ENCODE measurements at places on chromosomes 3 and 15.

DNA sequence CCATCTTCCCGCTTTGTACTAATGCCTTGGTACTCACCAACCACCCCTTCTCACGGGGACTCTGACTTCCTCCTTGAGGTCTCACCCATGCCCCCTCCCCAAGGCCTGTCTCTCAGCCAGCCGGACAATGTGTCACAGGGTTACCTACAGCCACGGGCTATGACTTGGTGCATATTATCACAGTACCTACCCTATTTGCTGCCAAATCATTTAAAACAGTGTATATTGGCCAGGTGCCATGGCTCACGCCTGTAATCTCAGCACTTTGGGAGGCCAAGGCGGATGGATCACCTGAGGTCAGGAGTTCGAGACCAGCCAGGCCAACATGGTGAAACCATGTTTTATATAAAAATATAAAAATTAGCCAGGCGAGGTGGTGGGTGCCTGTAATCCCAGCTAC, 93.4 kb upstream of the TBL1XR1 start:
- DNase-seq = no peak

GRCh38 chr3:10155123-10155472, 9.6 kb upstream of the IRAK2 start:
- no peak for DNase-seq

GRCh38 chr3:2599471-2599870, 500.8 kb downstream of the CNTN4 start:
- DNase-seq = no peak

DNA sequence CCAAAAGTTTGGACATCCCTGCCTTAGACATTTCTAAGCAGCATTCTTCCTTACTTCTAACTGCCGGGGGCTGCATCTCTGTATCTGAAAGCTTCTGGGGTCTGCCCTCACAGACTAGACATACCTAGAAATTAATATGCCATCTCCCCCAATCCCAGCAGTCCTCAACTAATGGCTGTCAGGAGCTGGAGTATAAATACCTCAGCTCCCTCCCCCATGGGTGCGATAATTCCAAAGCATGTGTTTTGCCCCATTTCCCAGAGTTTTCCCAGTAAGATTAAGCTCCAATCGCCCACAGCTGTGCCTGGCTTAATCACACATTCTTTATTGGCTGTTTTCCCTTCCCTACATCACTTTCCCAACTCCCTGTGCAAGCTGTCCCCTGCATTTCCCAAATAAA, 13.8 kb upstream of the VPS8 start:
- no peak for DNase-seq

DNA sequence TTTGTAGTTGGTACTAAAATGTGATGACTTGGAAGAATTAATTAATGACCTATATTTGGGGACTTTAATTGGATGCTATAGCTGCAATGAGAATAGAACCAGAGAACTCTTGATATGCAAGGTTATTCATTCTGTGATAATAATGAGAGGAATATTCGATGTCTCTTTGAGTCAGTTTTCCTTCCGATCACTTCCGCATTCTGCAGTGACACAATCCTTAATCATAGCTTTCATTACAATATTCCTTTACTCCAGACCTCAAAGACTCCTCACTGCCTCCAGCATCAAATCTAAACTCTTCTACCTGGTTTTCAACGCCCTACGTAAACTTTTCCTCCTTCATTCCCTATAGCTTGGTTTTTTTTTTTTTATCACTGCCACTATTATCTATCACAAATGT, 21.6 kb downstream of the B3GNT5 start:
- no peak for DNase-seq

GRCh38 chr3:134197681-134198261, 52.9 kb downstream of the RYK start:
- DNase-seq = no peak

DNA sequence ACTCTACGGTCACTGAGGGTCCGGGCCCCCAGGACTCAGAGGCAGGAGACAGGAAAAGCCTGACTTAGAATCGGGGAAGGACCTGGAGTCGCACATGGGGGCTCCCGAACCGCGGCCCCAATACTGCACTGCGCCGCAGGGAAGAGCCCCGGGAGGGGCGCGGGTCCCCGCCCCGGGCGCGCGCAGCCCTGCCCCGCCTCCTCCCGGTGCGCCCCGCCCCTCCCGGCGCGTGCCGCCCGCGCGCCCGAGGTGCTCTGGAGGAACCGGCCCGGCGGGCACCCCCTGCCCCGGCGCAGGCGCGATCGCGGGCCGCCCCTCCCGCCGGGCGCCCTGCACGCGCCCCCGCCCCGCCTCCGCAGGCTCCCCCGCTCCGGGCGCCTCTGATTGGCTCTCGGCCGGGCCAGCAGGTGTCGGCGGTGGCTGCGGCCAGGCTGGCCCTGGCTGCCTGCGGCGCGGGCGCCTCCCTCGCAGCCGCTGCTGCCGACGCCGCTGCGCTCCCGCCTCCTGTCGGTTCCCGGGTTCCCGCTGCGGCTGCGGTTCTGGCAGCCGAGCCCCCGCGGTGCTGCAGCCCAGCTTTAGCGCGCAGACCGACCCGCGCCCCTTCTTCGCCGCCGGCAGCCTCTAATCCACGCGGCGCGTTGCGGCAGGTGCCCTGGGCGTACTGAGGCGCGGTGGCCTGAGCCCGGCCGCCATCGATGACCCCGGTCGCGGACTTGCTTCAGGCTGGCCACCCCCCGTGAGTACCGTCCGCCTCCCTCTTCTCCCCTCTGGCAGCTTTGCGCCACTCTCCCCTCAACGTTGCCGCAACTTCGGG, at the start of gene MYRIP:
Gene MYRIP, plus strand, starts transcription at position 429 of the 814 bp plus-strand sequence. CDS start 91,208 bp downstream, outside the sequence.
- DNase-seq = peak; percentile 58

DNA sequence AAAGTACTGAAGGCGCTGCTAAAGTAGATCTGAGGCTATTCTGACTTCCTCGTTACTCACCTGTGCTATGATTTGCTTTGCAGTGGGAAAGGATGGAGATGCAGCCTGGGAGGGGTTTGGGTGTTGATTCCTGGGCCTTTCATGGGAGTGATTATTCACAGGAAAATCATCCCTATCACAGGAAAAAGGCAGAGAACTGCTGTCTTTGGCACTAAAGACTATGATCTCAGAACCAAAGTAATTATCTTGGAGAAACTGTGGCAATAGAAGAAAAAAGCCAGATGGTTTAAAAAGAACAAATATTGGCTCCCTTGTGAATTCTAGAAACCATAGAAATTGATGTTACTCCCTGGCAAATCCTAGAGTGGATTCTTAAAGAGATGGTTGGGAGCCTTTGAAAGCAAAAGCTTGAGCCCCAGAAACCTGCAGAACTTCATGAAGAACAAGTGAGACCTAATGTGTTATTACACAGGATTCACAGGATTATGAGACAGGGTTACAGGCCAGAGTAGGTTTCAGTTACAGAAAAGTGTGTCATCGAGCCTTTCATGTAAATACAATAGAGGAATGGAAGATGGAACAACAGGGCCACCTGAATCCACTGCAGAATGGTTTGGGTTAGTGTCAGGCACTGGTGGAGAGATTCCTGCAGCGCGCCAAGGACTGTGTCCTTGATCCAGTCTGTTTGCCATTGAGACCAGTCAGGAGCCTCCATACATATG, 85.7 kb downstream of the OXNAD1 start:
- no peak for DNase-seq

GRCh38 chr3:94515983-94516382, 453.1 kb downstream of the NSUN3 start:
- no peak for DNase-seq

DNA sequence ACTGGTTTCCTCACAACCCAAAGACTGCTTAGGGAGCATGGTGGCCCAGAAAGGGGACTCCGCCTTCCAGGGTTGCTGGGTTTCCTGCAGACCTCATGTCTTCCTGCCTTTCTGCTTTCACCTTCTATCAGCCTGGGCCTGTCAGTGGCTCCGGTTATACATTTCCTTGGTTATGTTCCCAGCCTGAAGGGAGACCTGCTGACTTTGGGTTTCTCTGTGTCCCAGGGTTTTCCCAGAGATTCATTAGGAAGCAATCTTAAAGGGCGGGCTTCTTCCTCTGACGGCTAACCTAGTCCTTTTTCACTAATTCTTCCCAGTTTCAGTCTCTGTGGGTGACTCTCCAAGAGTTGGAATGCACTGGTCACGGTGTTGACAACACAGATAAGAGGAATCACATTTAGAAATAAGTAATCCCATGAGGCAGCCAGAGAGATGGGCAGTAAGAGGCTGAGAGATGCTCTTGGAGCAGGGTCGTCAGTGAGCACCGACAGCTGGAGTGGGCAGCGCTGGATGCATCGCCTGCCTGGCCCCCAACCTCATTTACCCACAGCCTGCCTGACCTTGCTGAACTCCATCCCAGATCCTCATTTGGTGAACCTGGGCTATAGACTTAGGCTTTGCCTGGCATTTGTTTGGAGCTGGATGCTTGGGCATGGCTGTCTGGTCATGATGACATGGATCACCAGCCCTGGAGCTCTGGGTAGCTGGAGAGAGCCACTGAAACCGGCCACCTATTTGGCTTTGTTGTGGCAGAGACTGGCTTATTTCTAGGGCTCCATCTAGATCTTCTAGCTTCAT, 10.0 kb upstream of the EHD4 start:
- no peak for DNase-seq

DNA sequence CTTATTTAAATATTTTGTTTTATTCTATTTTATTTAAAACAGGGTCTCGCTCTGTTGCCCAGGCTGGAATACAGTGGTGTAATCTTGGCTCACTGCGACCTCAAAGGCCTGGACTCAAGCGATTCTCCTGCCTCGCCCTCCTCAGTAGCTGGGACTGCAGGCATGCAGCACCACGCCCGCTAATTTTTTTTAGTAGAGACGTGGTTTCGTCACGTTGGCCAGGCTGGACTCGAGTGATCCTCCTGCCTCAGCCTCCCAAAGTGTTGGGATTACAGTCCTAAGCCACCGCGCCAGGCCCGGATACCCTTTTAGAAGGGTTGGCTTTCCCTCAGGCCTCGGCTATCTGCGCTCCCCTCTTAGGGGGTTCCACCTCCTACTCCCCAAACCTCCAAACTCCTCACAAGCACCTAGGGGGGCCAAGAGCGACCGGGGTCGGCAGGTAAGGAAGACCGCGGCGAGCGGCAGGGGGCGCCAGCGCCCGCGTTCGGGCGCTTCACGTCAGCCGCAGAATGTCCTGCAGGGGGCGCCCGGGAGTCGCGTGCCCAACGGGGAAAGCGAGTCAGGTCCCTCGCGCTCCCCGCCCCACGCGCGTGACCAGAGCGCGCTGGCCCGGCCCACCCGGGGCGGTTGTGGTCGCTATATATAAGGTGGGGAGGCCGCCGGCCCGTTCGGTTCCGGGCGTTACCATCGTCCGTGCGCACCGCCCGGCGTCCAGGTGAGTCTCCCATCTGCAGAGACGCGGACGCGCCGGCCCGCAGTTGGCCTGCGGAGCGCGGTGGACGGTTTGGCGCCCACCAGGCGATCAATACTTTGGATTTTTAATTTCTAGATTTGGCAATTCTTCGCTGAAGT, 51.8 kb upstream of the GATM start:
- peak; percentile 45 for DNase-seq

DNA sequence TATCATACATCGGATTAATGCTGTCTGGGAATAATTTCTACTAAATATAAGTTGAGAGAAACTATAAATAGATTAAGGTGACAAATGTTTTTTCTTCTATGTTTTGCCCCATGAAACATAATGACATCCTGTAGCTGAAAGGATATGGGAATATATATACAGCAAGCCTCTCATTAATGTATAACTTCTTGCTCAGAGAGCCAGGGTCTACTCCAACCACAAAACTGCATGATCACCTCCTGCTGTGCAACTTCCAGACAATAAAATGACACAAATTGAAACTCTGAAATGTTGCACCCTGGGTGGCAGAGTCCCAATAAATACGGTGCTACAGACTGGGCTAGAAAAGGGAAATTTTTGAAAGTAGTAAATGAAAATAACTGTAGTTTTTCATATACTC, 571.9 kb upstream of the CBLB start:
- DNase-seq = no peak

DNA sequence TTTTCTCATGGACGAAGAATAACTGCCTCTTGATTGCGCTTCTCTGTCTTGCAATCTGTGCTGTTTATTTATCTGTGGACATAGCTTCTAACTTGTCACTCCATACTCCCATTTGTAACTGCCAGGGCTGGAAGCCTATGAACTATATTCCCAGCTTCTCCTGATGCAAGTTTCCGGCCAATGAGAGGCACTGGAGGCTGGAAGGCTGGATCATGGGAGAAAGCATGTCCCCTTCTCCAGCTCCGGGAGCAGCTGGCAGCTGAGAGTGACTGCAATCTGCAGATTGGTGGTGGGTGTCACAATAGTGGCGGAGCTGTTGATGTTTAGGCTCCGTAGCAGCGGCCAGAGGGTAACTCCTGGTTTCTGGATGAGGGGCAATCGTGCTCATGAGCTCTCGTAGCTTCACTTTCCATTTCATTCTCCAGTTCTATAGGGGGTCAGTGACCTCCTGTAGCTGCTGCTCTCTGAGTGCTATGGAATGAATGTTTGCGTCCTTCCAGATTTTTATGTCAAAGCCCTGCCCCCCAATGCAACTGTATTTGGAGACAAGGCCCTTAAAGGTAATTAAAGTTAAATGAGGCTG, 35.7 kb upstream of the PCSK6 start:
- DNase-seq = no peak

- DNase-seq = no peak
These were observed 6.3 kb downstream of the UROC1 start for GRCh38 chr3:126511291-126511690.

DNA sequence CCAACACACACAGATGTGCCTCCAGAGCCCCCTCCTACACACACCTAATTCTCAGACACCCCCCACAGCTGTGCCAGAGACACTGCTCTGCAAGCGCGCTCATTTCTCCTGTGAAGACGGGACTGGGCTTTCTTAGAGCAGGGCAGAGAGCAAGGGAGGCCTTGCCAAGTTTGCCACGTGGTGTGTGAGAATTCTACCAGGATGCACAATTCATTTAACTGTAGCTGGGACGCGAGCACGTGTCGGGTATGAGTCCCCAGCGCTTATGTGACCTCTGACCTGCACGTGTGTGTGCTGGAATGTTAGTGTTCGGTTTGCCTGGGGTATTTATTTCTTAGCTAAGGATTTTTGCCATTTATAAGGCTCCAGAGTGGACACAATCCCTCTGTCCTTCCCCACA, 37.0 kb downstream of the FEM1B start:
- peak; percentile 32 for DNase-seq

GRCh38 chr3:32557640-32558352, 12.9 kb downstream of the DYNC1LI1 start:
- no peak for DNase-seq

GRCh38 chr3:184679056-184679816, 32.6 kb downstream of the MAGEF1 start:
- peak; percentile 85 for DNase-seq

DNA sequence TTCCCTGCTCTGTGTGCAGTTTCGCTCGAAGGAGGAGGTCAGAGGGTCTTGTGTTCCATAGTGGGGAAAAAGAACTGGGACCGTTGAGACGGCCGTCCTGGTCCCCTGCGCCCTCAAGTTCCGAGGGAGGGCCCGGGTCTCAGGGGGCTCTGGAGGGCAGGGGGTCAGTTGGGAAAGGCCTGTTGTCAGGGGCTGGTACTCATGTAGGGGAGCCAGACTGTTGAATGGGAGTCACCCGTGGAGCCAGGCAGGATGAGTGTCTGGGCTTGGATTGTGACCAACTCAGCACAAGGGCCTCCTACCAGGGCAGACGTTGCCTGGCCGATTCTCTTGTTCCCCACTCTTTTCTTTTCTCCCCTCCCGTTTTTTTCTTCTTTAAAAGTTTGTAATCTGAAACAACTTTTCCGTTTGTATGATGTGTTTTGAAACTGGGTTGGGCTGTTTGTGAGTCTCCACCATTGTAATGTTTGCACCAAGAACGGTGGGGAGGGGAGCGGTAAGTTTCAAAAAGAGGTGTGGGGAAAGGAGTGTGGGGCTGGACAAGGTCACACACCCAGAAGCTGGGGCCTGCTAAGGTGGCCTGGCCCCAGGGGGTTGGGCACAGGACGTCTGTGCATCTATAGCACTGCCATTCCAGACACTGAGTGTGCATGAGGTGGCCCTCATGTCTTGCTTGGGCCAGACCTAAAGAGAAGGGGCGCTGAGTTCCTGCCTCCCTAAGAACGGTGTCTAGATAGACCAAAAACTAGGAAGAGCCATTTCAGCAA, 1.1 kb downstream of the CMTM7 start:
- peak; percentile 69 for DNase-seq

Data from left hindlimb (tissue), 1 donor.